EL (cell line): ENCODE measurements at places on chromosomes 5 and 9.
A peak's percentile ranks its signal among the peaks of the same experiment; 100 is the strongest.

DNA sequence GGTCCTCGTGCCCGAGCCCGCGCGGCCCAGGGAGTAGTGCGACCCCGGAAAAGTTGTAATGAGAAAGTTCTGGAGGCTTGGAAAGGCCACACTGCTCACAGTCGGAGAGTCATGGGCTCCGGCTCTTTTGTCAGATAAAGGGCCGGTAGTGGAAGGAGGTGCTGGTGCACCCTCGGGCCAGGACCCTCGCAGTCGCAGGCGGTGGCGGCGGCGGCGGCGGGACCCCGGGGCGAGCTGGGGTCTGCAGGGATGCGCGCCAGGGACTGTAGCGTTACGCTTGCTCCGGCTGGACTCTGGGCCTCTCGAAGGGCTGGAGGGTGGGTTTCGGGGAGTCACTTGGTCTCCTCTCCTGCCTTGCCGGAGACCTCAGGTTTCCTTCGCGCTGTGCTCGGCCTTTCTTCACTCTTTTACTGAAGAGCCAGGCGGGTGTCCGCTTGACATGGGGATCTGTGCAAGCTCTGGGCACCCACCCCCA is 1.5 kb downstream of the RORB start:
- no peak for DNase-seq

DNA sequence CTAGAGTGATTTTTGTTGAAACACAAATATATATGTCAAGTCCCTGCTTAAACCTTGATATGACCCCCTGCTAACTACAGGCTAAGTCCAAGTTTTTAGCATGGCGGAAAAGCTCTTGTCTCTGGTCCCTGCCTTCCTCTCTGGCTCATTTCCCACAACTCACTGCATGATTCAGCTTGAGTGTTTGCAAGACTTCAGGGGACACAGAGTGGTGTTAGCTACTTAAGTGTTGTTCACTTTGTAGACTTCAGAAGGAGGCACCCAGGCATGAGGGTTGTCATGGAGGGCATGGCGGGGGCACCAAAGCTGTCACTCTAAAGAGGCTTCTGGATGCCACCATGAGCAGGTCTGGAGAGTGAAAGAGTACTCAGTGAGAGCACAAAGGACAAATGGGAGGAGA is 362.4 kb upstream of the ACTBL2 start:
- no peak for DNase-seq

DNA sequence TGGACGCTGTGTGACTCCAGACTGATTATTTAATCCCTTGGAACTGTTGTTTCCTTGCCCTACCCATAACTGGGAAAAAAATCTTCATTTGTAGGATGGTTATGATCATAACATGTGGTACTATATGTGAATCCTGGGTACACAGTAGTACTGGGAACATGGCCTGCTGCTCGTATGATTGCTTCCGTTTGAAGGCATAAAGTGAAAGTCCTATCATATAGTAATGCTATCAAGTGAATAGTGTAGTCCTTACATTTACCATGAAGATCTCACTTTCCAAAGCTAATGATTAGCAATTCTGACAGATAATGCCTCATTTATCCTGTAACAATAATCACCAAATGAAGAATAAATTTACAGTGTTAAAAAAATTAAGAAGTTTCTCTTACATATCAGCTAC is 53.2 kb downstream of the MEF2C start:
- DNase-seq: no peak

DNA sequence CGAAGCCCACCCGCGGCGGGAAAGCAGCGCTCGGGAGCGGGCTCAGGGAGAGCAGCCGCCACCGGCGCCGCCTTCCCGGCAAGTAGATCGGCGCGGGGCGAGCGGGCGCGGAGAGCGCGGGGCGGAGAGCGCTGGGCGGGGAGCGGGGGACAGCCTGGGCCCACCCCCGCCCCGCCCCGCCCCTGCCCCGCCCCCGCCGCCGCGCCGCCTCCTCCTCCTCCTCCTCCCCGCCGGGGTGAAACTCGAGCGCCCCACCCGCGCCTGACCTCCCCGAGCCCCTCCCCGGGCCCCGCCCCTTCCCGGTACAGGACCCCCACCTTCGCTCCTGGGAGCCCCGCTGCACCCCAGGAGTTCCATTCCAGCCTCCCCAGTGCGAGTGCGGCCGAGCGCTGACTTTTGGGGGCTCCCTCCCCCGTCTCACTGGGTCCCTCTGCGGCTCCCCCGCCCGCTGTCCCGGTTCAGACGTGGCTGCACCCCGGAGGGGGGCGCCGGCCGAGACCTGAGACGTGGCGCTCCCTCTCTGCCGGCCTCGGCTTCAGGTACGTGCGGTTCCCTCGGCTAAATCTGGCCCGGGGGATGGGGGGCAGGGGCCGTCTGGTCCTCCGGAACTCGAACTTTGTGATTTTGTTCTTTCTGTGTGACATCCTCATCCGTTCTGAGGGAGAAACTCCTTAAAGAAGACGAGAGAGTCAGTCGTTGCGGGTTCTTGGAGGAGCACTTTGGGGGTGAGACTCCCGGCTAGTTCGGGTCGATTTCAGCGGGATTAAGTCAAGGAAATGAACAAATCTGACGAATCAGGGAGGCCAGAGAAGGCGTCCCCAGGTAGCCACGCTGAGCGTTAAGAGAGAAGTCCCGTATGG is at the start of gene SEMA5A:
SEMA5A (minus strand) TSS at position 84 of the 860 bp plus-strand sequence. CDS start 166,129 bp downstream, outside the sequence.
- DNase-seq: peak; percentile 80

DNA sequence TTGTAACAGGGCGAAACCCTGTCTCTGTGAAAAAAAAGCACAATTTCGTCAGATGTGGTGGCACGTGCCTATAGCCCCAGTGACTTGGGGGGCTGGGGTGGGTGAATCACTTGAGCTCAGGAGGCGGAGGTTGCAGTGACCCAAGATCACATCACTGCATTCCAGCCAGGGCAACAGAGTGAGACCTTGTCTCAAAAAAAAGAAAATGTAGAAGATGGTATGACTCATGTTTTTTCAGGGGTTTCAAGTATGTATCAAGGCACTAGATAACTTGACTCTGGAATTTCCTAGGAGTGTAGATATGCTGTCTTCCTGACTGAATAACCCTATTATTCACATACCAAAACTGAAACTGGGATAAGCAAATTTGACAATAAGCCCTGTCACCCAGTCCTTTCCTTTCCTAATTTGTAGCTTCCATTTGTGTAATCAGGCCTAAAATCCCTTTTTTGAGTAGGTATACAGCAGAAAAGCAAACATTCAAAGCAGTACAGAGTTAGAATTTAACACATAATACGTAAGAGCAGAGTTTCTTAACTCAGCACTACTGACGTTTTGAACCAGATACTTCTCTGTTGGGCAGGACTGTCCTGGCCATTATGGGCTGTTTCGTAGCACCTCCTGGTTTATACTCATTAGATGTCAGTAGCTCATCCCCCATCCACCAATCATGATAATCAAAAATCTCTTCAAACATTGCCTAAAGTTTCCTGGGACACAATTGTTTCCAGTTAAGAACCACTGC is 17.3 kb upstream of the ANKRD18B start:
- peak; percentile 99 for DNase-seq

DNA sequence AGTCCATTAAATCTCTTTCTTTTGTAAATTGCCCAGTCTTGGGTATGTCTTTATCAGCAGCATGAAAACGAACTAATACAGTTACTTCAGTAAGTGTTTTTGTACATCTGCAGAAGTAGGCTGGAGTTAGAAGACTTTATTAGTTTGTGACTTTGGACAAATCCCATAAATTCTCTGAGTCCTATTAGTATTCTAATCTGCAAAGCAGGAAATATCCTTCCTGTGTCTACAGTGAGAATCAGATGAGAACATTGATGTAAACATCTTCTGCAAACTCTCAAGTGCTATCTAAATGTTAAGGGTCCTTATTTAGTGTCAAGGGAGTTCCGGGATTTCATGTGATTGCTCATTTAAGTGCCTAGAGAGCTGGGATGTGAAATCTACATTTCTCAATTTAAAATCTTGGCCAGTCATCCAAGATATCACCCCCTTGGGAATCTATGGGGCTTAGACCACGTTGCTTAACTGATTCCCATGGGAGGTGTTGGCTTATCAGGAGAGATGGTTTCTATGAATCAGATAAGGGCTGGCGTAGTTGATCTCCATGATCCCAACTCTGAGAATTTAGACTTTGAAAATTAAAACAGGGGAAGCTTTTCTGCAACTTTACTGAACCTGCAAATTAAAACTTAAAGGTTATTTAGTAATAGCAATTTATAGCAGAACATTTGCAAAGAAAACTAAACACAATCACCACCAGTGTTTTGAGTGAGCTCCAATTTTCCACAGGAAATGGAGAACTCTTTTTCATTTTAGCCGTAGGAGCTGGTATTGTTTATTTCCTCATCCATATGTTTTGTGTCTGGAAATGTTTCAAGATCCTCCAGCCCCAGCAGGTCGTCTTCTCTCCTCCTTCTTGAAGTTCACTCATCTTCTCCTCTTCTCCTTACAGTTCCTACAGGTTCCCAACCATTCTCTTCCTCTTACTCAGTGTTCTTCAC is 241.6 kb upstream of the CD180 start:
- DNase-seq: no peak

DNA sequence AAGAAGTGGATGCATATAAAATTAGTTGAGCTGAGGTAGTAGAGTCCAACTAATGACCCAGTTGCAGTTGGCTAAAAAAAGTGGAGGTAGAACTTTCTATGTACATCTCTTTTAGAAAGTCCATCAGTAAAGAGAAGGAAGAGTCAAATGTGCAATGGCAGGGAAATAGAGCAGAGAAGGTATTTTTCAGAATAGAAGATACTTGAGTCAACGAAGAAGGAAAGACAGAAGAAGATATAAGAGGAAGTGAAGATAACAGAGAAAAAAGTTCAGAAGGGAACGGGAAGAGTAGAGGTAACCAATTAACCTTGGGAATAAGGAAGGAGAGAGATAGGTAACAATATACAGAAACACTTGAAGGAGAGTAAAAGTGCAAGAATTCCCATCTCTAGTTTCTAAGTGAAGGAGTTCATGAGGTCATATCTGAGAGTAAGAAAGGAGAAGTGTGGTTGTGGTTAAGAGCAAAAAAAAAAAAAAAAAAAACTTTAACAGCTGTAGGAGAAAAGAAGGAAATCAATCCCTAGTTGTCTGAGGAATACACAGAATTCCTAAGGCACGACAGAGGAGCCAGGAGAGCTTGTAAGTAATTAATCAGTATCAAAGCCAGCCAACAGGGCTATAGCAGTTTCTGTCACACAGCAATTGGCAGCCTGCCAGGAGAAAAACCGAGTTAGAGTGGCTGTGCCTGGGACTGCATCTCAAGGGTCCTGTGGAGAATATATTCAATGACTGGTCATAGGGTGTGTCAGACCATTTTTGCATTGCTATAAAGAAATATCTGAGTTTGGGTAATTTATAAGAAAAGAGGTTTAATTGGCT is 61.0 kb downstream of the ARL15 start:
- peak; percentile 49 for DNase-seq

- DNase-seq: peak; percentile 60
Measured at GRCh38 chr9:122200960-122201595, 27.7 kb downstream of the LHX6 start.

GRCh38 chr9:87036506-87036905 is 89.2 kb upstream of the GAS1 start:
- no peak for DNase-seq

GRCh38 chr5:103473725-103474124 is 88.9 kb downstream of the NUDT12 start:
- DNase-seq: no peak

- no peak for DNase-seq
Measured at GRCh38 chr9:91902475-91903125, 47.4 kb downstream of the ROR2 start.

- DNase-seq: no peak
Measured at GRCh38 chr5:131952301-131952857, 6.9 kb upstream of the MEIKIN start.

DNA sequence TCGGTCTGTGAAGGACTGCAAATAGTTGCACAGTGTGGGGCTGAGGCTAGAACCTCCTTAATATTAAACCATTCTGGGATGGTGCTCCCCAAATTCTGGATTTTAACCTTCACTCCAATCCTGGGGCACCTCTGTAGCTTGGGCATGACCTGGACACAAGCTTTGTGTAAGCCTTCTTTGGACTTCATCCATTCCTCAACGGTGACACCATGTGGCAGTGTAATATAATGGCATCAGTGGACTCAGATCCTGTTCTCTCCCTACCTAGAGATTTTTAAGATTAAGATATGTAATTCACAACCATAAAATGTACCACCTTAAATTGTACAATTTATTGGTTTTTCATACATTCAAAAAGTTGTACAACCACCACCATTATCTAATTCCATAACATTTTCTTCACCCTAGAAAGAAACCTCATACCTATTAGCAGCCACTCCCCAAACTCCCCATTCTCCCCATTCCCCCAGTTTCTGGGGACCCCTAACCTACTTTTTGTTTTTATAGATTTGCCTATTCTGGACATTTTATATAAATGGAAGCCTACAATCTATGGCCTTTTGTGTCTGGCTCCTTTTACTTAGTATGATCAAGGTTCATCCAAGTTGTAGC is 4.8 kb upstream of the PLGRKT start:
- peak; percentile 65 for DNase-seq

GRCh38 chr9:16121601-16122286 is 568.9 kb downstream of the CCDC171 start:
- DNase-seq: peak; percentile 72

GRCh38 chr5:118996098-118996497 is 7.8 kb upstream of the DTWD2 start:
- DNase-seq: no peak

DNA sequence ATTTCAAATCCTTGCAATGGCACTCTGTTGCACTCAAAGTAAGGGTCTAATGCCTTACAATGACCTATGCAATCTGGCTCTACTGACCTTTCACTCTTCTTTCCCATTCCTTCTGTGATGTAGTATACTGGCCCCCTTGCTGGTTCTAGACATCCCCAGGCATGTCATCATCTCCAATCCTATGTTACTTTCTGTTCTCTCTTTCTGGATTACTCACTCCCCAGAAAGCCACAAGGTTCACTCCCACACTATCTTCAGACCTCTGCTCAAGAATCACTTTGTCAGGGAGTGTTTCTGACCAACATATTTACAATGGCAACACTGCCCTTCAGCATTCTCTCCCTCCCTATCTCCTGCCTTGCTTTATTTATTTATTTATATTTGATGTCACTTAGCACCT is 802.2 kb upstream of the WWC1 start:
- DNase-seq: peak; percentile 0

DNA sequence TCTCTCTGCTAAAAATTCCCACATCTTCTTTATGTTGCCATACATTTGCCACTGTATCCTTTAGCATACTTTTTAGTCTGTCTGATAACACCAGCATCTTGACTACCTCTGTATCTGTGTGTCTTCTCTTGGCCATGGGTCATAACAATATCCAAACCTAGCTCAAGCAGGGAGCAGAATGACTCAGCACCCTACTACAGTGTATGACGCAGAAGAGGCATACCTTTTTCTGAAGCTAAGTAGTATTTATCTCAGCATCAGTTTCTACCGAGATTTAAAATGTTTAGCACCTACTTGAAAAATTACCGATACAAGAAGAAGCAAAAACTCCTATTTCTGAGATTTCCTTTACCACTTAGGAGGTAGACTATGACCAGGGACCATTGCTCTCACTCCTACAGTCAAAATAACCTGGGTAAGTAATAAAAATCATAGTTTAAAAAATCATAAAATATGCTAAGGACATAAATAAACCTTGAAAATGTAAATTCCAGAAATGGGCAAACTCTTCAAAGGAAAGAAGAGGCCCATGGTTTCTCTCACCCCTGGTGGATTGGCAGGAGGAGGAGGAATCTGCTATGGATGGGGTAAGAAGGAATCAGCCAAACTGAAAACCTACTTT is 286.5 kb downstream of the MAST4 start:
- DNase-seq: no peak
